Activated CD4-positive, CD25-positive, alpha-beta regulatory T cell (primary cell): ENCODE measurements at places on chromosomes 5 and 9.

DNA sequence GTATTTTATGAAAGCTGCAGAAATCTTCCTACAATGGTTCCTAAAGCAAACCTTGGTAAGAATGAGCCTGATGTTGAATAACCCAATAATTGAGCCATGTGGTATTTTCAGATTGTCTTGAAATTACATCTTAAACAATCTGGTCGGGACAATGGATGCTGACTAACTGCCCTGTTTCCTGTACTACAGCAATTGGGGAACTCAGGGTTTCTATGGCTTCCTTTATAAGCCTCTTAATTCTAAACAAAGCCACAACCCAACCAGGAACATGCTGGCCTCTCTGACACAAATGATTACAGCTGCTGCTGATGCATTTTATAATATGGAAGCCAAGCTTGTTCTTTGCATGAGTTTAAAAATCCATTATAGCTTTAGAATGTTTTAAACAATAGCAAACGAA lies 30.2 kb downstream of the PTPN3 start:
- DNase-seq: no peak

- no peak for DNase-seq
Measured at GRCh38 chr9:89177012-89177943, 1.3 kb downstream of the SHC3 start.

DNA sequence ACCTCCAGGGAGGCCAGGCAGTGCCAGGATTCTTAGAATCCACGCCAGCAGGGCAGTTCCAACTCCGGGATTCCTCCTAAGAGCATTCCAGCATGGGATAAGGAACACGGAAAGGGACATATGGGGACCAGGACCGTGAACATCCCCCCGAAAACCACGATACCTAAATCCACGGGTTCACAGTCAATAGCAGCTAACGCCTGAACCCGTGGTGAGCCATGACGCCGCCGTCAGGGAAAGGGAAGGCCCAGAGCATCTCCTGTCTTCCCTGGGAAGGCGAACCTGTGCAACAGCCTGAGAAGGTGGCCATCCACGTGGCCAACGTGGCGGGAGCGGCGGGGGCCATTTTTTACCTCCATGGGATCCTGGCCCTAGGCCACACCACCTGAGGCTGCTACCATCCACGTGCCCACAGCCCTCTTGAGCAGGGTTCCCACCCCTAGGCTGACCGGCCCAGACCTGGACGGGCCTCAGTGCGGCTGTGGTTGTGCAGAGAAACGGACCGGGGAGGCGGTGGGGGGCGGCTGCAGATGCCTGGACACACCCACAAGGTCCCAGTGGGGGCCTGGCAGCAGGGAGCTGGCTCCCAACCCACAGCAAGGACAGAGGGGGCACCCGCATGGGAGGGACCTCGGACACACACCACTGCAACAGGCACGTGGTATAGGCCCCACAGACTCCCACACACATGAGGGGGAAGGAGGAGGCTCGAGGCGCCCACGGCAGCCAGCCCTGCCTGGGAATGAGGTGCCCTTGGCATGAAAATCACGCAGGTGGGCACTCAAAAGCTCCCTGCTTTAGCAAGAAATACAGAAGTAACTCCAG lies 42.8 kb downstream of the SLC12A7 start:
- no peak for DNase-seq

DNA sequence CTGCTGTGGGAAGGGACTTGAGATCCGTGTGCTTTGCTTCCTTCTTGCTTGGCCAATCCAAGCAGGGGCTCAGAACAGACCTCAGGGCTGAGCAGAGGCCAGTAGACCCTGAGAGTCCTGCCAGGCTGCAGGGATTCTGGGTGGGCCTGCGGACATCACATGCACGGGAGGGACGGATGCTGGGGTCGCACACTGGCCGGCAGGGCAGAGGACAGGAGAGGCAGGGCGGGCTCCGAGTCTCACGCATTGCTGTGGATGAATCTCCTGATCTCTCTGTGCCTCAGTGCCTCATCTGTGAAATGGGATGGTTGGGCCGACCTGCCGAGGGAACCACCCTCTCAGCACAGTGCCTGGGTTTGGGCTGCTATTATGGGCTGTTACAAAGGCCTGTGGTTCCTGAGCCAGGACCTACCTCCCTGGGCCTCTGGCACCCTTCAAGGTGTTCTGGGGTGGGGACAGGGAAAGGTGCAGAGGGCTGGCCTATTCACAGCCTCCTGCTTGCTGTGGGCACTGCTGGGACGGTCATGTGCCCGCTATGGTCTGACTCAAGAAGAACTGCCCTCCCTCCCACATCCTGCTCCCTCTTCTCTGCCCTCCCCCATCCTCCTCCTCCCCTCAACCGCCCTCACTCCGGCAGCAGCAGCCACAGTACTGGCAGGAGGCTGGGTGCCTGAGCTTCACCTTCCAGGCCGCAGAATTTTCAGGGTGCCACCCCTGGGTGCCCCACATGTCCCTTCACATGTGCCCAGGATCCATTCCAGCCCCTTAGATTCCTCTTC lies 43.3 kb downstream of the NCS1 start:
- no peak for DNase-seq

DNA sequence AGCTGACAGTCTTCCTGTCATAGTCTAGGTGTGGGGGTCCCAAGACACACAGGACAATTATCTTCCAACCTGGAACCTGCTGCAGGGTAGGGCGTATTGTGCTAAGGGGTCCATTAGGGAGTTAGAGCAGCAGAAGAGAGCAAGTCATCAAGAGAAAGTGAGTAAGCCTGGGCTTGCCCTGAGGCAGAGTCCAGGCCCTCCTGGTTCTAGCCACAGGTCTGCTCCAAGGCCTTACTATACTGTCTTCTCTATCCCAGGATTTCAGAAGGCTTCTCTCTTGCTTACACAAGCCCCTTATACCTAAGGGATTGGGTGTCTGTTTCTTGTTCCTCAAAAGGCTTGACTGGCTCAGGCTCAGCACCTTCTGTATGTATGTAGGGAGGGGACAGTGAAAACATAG lies 7.7 kb downstream of the P4HA2 start:
- DNase-seq: no peak

- no peak for DNase-seq
Measured at GRCh38 chr5:4384649-4385048, 755.5 kb upstream of the ADAMTS16 start.

DNA sequence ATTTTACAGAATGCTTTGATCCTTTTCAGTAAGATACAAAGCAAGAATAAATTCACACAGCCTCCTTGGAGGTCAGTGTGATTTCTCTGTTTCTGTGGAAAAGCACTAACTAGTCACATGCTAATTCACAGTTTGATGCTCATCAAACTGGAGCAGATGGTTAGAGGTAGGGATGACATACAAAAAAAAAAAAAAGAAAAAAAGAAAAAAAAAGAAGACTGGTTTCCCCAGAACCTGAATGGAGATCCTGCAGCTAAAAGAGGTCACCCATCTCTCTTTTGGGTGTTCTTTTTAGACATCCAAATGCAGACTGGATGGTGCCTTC lies 123.7 kb upstream of the ANKRD55 start:
- no peak for DNase-seq

DNA sequence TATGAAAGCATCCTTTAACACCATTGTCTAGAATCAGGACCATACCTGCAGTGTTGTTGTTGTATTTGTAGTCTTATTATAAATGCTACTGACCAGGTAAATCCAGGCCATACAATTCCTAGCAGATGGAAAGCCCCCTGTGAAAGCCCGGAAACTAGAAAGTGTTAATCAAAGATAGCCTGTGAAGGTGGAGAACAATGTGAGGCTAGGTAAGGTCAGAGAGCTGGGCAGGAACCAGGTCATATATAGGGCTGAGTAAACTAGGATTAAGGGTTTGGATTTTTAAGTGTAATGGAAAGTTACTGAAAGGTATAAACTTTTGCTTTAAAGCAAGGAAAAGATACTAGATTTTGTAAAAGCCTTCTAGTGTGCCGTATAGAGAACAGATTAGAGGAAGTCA lies 6.7 kb downstream of the LRRC70 start:
- no peak for DNase-seq

- DNase-seq: no peak
Measured at GRCh38 chr9:94029932-94030317, 54.3 kb upstream of the PTPDC1 start.

- no peak for DNase-seq
Measured at GRCh38 chr5:39062530-39062929, 11.7 kb downstream of the RICTOR start.

GRCh38 chr9:135224921-135225541 lies 137.6 kb downstream of the OLFM1 start:
- DNase-seq: no peak

- DNase-seq: no peak
Measured at GRCh38 chr9:35229066-35229778, 67.4 kb downstream of the UNC13B start.

- DNase-seq: no peak
Measured at GRCh38 chr5:57452885-57453284, 29.7 kb downstream of the ACTBL2 start.

GRCh38 chr5:129135633-129136032 lies 41.1 kb downstream of the ISOC1 start:
- no peak for DNase-seq

DNA sequence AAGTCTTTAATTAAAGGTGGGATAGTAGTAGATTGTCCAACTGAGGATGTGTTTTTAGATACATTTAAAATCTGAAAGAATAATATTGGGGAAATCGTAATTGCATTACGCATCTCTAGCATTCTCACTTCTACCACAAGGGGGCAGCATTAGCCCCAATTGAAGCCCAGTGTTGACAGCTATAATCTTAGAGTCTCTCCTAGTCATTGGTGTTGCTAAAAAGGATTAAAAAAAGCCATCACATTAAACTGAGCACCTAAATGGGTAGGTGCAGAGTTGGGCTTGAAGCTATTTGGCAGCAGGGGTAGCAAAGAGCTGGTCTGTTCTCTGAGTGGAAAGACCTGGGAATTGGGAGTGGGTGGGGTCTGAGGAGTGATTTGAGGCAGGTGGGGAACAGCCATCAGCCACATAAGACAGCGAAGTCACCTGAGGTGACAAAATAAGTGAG lies 177.2 kb downstream of the OSTF1 start:
- DNase-seq: peak; percentile 3

GRCh38 chr9:14389146-14389545 lies 75.2 kb upstream of the NFIB start:
- DNase-seq: no peak

- DNase-seq: no peak
Measured at GRCh38 chr5:81980598-81981260, 8.9 kb downstream of the ATG10 start.

- no peak for DNase-seq
Measured at GRCh38 chr9:1522219-1522767, 472.1 kb downstream of the DMRT2 start.

GRCh38 chr5:81590498-81591384 lies 160.2 kb downstream of the SSBP2 start:
- DNase-seq: no peak

GRCh38 chr5:1054018-1054798 lies 45.6 kb downstream of the NKD2 start:
- DNase-seq: no peak

DNA sequence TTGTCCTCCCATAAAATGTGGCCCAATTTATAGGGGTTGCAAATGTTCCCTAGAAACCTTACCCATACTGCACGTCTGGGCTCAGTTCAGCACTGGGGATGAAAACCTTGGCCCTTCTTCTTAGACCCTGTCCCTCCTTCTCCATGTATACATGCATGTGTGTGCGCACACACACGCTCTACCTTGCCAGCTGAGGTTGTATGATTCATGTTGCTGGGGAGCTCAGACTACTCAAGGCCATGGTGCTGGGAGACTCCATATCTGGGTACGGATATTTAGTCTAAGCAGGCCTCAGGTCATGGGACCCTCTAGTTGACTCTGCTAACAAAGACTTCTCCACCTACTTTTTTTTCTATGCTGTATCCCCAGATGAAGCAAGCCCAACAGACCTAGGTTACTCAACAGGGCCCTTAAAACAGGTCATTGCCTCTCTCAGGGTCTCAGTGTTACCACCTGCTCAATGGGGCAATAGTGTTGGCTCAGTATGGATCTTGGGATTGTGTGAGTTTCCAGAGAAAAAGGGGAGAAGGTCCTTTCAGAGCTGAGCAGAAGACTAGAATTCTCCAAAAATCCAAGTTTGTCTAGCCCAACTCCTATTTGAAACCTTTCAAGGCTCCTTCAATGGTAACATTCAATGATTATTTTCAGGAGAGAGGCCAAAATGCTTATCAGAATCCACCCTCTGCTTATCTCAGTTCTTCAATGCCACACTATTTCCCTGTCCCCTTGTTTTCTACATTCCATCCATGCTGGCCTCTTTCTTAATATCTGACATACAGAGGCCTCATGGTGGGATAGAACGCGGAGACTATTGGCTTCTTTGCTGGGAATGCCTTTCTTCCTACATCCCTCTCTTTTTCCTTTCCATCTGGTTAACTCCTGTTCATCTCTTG lies 123.6 kb upstream of the PITX1 start:
- DNase-seq: no peak

DNA sequence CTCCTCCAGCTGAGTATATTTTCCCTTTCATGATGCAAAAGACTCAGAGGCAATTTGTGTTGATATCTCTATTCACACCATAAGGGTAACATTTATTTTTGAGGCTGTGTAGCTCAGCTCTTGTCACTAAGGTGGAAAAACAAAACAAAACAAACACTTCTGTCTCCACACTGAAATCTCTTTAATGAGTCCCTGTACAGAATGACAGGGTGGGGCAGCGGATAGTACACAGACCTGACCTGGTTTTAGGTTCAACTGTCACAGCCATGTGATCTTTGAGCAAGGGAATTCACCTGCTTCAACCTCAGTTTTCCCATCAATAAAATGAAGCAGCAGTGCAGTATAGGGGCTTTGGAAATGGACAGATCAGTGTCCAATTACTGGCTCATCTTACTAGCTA lies 29.3 kb downstream of the TLR4 start:
- DNase-seq: no peak

DNA sequence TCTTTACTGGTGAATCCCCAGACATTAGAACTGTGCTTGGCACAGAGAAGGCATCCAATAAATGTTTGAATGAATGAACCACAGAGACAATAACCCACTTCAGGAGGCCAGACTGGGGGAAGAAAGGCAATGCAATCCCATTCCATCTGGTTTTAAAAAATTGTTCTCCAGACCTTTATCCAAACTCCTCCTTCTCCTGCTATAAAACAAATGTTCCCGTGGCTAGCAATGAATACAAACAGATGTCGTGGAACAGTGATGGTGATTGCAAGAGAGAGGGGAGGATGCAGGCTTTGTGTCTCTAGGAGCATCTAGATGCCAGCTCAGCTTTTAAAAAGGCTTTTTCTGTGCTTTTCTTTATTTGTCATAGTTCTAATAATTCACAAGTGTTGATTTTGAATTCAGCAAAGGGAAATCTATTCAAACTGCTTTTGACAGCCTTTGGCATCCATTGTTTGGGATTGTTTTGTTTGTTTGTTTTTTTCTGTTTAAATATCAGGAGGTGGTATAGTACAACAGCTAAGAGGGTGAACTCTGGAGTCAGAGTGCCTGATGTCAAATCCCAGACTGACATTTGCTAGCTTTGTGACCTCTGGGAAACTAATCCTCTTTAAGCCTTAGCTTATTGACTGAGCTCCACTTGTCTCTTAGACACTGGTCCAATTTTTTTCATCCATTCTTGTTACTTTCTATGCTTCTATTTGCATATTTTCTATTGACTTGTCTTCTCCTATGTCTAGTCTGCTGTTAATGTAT lies 59.1 kb downstream of the TNFSF15 start:
- no peak for DNase-seq
